IMR-90 (cell line): ENCODE measurements at places on chromosomes 1 and 21.

GRCh38 chr1:65991694-65992093 lies 199.0 kb downstream of the PDE4B start:
- DNase-seq, result no peak

- DNase-seq, result no peak
Observed at GRCh38 chr1:233544304-233544703, 69.6 kb upstream of the KCNK1 start.

- DNase-seq, result no peak
Observed at GRCh38 chr1:112686835-112687234, 12.4 kb downstream of the MOV10 start.

- DNase-seq, result peak; percentile 39
Observed at GRCh38 chr1:213054733-213055591, 3.9 kb downstream of the RPS6KC1 start.

DNA sequence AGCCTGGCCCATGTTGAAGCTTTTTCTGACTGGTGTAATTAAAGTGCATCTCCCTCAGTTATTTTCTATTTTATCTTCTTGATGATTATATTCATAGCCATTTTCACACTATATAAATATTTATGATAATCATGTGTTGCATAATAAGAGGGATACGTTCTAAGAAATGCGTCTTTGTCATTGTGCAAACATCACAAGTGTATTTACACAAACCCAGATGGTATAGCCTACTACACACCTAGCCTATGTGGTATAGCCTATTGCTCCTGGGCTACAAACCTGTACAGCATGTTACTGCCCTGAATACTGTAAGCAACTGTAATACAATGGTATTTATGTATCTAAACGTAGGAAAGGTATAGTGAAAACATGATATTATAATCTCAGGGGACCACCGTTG lies 88.1 kb downstream of the BACH1 start:
- no peak for DNase-seq

- DNase-seq, result no peak
Observed at GRCh38 chr1:34272152-34272551, 95.4 kb downstream of the C1orf94 start.

- peak; percentile 40 for DNase-seq
Observed at GRCh38 chr1:87685311-87686135, 356.8 kb downstream of the LMO4 start.

GRCh38 chr1:11541956-11542355 lies 63.0 kb downstream of the DISP3 start:
- no peak for DNase-seq

DNA sequence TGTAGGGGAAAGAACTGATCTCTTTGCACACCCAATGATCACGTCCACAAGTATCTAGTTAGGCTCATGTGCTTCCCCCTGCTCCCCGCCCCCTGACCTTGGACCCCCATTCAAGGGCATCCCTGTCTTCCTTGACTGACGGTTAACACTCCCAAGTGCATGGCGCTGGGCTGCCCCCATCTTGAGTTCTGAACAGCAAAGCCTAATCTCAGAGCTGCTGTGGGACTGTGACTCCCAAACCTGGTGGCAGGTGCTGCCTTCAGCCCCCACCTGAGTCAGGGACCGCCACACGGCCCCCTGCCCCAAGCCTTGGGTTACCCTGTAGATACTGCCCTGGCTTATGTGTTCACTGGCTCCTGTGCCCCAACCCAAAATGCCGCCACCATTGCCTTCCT lies 925 bp downstream of the TNNI1 start:
- DNase-seq, result no peak

GRCh38 chr21:33238565-33239255 lies 9.0 kb downstream of the IFNAR2 start:
- DNase-seq, result no peak

GRCh38 chr21:24042687-24043086 lies 1564.6 kb downstream of the MRPL39 start:
- DNase-seq, result no peak

- DNase-seq, result no peak
Observed at GRCh38 chr1:215612391-215612790, 45.3 kb downstream of the KCTD3 start.

DNA sequence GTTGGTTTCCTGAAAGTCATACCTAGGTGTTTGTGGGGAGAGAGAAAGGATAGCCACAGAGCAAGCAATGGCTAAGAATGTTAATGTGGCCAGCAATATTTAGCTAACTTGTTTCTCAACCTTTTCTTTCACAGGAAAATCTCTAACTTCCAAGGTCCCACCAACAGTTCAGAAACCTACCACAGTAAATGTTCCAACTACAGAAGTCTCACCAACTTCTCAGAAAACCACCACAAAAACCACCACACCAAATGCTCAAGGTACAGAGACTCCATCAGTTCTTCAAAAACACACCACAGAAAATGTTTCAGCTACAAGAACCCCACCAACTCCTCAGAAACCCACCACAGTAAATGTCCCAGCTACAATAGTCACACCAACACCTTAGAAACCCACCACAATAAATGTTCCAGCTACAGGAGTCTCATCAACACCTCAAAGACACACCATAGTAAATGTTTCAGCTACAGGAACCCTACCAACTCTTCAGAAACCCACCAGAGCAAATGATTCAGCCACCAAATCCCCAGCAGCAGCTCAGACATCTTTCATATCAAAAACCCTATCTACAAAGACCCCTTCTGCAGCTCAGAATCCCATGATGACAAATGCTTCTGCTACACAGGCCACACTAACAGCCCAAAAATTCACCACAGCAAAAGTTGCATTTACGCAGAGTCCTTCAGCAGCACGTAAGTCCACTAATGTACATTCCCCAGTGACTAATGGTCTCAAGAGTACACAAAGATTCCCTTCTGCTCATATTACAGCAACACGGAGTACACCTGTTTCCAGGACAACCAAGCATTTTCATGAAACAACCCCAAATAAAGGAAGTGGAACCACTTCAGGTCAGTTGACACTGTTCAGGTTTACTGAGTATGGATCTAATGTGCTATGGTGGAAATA lies 15.3 kb downstream of the CD55 start:
- peak; percentile 90 for DNase-seq

GRCh38 chr1:21624571-21625389 lies 44.4 kb downstream of the RAP1GAP start:
- no peak for DNase-seq

DNA sequence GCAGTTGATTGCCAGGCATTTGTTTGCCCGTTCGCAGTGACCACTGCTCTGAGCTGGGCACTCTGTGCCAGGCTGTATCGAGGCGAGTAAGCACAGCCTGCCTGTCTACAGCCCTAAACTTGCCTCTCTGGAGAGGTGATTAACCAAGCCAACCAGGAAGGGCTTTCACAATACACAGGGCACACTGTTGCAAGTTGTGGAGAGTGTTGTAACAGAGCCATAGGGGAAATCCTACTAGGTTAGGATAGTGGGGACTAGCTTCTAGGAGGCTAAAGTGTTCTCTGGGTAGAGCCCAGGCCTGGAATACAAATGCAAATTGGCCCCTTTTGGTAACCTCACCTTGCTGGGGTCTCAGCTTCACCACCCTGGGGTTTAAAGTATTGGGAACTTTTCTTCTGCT lies 23.8 kb downstream of the PRDM2 start:
- DNase-seq, result no peak

GRCh38 chr21:44530903-44531605 lies 8.9 kb downstream of the KRTAP10-1 start:
- DNase-seq, result no peak

- DNase-seq, result no peak
Observed at GRCh38 chr1:114499478-114499877, 11.5 kb downstream of the TRIM33 start.

DNA sequence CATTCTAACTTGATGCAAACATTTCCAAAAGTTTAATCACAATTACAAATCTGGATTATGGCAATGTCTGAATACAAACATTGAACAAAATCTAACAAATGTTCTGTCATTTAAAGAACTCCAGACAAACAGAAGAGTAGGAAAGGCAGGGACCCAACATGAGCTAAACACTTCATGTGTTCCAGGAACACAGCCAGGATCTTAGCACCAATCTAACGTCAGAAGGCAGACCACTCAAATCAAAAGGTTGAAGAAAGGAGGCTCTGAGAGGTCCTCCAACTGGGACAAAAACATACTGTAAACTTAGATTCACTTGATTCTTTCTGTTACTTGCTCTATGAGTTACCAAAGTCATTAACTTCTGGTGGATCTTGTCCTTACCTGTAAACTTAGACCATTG lies 374.0 kb downstream of the NEGR1 start:
- peak; percentile 45 for DNase-seq

DNA sequence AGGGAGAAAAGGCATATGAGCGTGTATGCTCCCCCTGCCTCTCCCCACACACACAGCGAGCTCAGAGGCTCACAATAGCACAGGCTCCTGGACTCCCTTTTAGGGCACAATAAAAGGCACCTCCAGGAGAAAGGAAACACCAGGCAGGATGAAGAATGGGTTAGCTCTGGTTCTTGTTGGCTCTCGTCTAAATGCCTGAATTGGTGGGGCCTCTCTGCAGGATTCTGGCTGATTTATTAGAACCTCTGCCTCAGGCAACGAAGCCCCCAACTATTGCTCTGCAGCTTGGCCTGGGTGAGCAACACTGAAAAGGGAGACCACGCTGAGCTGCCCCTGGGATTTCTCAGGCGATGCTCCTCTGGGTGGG lies 590.9 kb upstream of the PLXNA2 start:
- no peak for DNase-seq

DNA sequence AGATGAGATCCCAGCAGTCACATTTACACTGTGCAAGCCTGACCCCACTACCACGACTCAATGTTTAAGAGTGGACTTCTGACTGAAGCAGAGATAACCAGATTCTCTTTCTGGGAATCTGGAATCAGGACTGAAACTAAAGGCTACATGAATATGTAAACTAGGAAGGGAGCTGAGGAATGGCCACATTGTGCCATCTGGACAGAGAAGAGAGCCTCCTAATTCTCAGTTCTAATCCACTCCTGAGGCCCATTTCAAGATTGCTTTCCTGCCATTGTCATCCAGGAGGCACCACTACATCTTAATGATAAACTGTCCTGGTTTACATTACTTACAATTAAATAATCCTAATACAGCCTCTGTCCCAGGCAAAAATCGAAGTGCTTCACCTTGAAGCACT lies 6.5 kb downstream of the PAXBP1 start:
- DNase-seq, result no peak

DNA sequence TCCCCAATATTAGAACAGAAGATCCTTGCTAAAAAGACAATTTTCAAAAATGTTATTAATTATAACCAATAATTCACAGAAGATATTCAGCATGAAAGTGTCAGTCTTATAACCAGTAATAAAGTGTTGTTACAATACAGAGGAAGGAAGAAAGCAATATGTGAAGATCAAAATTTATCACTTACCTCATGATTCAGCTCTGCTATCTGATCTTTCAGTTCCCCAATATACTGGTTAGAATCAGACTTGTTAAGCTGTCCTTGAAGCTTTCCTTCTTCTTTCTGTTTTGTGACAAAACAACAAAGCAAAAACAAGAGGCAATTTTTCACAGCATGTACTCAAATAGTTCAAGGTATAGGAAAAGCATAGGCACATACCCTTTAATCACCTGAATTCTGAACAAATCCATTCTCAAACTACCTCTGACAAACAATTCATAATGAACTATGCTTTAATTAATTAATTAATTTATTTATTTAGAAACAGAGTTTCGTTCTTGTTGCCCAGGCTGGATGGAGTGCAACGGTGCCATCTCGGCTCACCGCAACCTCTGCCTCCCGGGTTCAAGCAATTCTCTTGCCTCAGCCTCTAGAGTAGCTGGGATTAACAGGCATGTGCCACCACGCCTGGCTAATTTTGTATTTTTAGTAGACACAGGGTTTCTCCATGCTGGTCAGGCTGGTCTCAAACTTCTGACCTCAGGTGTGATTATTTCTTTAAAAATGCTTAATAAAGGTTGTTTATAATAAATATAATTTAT lies 76.9 kb upstream of the GFI1 start:
- DNase-seq, result no peak

GRCh38 chr21:43935711-43936110 lies 70.7 kb downstream of the AGPAT3 start:
- DNase-seq, result no peak

GRCh38 chr1:154609398-154610380 lies 1.7 kb upstream of the ADAR start:
- peak; percentile 36 for DNase-seq

DNA sequence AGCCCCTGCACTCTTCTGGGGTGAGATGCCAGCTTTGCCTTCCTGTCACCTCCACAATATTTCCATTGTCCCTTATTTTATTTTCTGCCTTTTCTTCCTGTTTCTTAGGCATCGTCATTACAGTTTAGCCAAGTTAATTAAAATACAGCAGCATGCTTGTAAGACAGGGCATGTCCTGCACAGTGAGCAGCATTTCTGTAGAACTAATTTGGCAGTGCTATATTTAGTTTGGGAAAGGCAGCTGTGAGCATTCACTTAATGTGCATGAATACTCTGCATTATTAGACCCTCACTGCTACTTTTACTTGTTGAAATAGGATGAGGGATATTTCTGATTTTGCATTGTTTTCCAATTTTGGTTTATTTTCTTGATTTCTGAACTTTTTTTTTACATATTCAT lies 133.3 kb downstream of the KCNK2 start:
- no peak for DNase-seq

- peak; percentile 62 for DNase-seq
Observed at GRCh38 chr1:210489491-210489890, 160.8 kb downstream of the HHAT start.

DNA sequence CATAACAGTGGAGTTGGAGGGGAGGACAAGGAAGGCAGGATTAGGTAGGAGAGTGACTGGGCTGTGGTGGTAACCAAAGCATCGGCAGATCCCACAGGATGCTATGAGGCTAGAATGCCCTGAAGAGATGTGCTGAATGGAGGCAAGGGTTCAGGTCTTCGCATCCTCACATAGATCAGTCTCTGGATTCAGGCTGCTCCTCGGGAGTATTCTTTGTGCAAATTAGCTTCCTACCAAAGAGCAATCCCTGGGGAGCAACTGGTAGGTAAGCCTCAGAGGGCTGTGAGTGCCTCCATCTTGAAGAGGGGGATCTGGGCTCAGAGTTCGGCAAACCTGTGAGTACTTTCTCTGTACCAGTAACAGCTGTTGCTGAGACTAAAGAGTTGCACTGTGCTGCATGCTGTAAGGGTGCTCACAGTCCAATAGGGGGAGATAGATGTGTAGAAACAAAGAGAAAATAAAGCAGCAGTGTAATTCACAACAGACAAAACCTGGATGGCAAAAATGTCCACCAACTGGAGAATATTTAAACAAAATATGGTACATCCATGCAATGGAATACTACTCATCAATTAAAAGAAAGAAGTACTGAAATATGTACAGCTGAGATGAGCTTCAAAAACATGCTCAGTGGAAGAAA lies 322.4 kb upstream of the DEPDC1 start:
- DNase-seq, result peak; percentile 1

DNA sequence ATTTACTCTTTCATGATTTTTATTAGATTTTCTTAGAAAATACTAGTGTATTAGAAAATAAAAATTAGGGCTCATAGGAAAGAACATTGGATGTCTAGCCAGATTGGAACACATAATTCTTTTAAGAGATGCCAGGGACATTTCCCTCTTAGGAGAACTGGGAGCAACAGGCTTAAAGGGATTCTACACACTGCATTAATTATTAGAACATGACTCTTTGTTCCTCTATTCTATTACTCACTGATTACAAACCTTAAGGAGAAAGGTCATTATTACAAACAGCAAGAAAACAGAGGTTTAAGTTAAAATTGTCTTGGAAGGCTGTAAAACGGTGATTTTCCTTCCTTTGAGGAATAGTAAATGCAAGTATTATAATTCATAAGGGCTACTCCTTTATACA lies 32.9 kb upstream of the VAV3 start:
- no peak for DNase-seq
